Fibroblast of lung (primary cell): ENCODE measurements at places on chromosomes 4 and X.

- no peak for DNase-seq
Measured at GRCh38 chr4:163042306-163042705, 124.4 kb downstream of the NAF1 start.

GRCh38 chr4:52102587-52102986, 51.5 kb downstream of the SPATA18 start:
- peak; percentile 57 for DNase-seq

- DNase-seq, result no peak
Measured at GRCh38 chr4:61934198-61934597, 734.1 kb downstream of the ADGRL3 start.

DNA sequence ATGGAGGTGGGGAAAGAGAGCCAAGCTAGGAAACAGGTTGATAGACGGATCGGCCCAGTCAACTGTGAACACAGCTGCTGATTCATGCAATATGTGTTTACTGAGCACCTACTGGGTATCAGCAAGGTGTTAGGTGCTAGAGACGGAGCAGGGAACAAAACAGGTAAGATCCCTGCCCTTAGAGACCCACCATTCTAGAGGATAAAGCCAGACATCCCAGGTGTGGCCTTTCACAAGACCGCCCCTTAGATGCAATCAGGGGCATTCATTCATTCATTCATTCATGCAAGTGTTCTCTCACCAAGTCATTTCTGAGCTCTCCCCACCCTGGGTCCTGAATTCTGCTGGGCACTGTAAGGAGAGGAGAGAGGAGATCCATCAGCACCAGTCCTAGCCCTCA, 20.2 kb upstream of the MTM1 start:
- DNase-seq, result no peak

DNA sequence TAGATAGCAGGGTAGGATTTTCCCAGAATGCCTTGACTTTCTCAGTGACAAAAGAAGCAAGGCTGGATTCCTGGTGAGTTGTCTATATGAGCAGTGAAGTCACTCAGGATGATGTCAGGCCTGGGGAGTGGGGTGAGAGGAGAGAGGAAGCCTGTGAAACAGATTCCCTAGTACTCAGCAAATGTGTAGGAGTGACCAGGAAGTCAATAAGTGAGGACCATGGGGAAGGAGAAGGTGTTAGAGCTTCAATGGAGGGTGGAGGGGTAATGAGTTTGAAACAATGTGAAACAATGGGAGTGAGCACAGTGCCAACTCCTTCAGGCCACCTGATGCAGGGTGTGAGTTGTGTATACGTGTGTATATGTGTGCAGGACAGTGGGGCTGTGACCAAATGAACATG, 2.4 kb upstream of the SLC9A6 start:
- no peak for DNase-seq

DNA sequence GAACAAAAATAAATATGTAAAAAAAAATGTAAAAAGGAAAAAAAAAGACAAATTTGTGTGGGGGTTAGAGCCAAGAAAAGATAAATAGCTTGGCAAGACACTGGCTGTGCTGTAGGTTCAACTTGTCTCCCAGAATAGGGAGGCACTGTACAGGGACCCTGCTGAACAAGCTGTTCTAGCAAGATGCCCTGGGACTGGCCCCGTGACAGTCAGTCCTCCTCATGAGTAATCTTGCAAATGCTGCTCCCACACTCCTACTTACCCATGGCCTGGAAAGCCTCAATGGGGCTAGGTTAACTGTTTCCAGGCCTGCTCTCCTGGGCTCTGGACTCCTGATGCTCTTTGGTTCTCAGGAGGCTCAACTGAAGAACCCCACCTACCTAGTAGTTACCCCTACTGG, 106.8 kb downstream of the ATG4A start:
- DNase-seq, result peak; percentile 67

DNA sequence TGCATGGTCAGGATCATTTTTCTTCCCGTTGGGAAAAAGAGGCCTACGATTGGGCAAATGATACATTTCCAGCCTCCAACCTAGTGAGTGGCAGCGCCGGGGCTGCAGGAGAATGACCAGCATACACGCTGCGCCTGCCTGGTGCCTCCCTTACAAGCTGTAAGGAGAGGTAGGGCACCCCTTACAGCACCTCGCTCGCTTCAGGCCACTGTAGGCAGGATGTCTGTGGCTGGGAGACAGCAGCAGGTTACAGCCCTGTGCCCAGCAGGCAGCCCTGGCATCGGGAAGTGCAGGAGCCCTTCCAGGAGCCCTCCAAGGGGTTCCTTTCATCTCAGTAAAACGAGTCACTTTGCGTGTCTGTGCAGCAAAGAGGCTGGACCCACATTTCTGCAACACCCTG, 88.4 kb downstream of the EVC start:
- DNase-seq, result no peak

DNA sequence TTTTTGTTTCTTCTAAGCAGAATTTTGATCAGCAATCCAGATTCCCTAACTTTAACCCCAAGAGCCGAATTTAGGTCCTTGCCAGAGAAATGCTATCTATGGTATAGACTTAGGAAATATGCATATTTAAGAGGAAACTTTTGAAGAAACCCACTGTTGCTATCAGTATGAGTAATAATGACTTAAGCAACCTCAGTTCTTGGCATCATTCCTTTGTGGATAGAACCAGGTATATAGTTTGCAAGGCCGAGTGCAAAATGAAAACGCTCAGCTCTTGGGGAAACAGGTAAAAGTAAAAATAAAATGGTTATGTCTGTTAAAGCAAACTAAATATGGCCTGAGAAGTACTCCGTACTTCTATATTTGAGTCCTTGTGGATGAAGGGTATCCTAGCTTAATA, 78.1 kb downstream of the ARSF start:
- peak; percentile 69 for DNase-seq

- no peak for DNase-seq
Measured at GRCh38 chr4:1684506-1685234, 557 bp upstream of the FAM53A start.

- peak; percentile 83 for DNase-seq
Measured at GRCh38 chrX:11341274-11342201, 48.3 kb downstream of the AMELX start.

DNA sequence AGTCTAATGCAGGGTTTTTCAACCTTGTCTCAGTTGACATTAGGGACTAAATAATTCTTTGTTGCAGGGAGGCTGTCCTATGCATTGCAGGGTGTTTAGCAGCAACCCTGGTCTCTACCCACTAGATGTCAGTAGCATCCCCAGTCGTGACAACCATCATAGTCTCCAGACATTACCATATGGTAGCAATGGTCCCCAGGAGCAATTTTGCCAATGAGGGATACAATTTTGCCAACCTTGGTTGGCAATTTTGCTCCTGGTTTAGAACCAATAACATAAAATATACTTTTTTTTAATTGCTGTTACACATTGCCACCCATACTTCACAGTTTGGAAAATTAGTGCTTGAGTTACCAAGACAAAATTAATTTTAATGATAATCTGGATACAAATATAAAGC, 6.0 kb downstream of the EREG start:
- DNase-seq, result peak; percentile 82

DNA sequence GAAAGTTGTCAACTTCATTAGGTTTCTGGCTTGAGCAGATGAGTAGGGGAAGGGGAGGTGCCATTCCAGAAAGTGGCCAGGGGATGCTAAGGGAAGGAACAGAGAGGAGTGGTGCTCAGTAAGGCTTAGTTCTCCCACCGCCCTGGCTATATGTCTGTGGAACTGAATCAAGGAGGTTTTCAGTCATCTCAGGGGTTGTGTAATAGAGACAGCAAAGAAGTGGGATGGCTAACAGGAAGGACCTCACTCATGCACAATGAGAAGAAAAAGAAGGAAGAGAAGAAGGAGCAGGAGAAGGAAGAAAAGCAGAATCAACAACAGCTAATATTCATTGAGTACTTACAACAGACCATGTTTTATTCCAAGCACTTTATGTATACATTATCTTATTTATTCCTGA, 368.7 kb downstream of the MID1IP1 start:
- no peak for DNase-seq

DNA sequence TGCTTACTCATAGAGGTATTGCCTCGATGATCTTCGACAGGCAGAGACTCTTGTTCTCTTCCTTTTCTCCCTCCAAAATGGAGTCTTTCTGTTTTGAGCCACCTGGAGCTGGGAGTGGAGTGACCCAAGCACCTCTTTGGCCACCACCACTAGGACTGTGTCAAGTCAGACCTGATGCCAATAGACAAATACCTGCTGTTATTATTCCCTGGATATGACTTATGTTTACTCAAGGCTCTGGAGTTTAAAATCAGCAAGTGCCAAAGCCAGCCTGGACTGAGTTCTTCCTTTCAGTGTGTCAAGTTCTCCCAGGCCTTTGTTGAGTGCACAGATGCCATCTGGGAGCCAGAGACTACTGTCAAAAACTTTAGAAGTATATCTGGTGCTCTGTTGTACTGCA, 130.2 kb upstream of the SLC6A14 start:
- no peak for DNase-seq

DNA sequence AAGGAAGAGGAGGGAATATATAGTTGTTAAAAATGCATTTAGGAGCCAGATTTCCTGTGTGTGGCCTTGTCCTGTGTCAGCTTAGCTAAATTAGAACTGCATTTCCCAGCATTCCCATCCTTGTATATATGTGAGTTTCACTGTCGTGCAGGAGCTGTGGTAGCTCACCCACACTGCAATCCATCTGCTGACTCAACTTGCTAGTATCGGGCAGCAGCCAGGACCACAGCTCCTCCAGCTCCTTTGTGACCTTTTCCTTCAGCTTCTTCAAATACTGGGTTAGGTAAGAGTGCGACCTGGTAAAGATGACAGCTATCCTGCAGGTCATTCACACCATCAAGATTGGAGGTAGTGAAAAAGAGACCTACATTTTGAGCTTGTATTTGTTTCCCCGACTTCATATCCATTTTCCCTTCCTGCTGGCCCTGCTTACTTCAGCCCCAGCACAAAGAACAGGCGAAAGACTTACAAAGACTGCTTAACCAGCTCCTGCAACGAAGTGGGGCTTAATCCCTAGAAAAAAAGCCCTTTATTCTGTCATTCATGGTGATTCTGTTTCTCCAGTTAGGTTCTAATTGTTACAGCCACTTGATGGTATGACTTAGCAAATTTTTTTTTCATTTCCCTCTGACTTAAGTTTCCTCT, 11.4 kb downstream of the ASIC5 start:
- peak; percentile 79 for DNase-seq

- DNase-seq, result no peak
Measured at GRCh38 chr4:53088152-53088551, 226.0 kb downstream of the RASL11B start.

DNA sequence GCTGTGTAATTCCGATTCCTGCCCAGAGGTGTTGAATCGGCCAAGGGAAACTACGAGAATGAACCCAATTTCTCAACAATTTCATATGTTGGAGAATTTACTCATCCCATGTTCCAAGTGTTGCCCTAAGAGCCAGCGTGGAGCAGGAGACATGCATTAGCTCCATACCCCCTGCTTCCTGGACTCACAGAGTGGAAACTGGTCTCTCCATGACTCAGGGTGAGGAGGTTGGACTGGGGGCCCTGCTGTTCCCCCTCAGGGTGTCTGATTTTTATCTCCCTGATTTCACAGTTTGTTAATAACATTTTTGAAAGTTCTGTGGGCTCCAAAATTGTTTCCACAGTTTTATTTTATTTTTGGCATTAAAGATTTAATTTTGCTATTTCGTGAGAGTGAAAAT, 183.0 kb upstream of the SFRP2 start:
- DNase-seq, result no peak

DNA sequence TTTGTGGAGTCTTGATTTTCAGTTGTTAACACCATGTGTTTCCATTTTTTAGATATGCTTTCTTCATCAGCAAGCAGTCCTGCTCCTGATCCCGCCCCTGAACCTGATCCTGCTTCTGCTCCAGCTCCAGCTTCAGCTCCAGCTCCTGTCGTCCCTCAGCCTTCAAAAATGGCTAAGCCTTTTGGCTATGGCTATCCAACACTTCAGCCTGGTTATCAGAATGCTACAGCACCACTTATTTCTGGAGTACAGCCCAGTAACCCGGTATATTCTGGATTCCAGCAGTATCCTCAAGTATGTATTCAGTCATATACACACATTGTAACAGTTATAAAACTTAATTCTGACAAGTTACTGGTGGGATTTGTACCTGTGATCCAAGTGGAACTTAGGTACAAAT, 60.9 kb downstream of the SEC24B start:
- DNase-seq, result no peak

- no peak for DNase-seq
Measured at GRCh38 chr4:79088946-79089691, 149.9 kb upstream of the PAQR3 start.
